ENCODE measurements at places on chromosomes 11 and 22.

- peak; percentile 62 for DNase-seq
Measured at GRCh38 chr11:96126917-96127595, 203.1 kb upstream of the MTMR2 start.

DNA sequence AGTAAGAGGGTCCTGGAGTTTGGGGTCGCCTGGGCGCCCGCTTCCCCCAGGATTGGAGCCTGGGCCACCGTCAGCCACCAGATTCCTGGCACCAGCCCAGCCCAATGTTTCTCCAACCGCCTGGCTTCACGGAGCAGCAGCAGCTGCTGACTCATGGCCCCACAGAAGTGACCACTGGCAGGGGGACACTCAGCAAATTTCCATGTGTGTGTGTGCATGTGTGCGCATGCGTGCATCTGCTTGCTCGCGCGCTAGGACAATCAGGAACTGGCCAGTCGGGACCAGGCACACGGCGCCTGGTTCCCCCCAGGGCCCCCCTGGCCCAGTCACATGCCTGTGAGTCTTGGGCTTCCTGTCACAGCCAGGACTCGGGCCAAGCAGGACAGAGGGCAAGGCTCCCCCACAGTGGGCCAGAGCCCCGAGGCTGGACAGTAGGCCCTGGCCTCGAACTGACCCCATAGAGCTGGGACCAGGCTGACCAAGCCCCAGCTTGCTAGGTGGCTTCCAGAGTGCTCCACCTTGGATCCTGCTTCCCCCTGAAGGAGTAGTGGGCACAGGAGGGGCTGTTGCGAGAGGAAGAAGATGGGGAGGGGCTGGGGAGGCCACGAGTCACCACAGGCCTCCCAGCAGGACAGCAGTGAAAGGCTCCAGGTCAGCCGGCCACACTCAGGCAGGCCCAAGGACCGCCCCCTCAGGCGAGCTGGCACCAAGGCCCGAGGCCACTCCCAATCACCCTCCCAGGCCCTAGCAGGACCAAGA lies 3.2 kb downstream of the CTSD start:
- DNase-seq: peak; percentile 80

GRCh38 chr11:77580712-77581337 lies 8.9 kb upstream of the AQP11 start:
- DNase-seq: no peak

- DNase-seq: no peak
Measured at GRCh38 chr22:37654563-37655251, 3.8 kb upstream of the PDXP start.

DNA sequence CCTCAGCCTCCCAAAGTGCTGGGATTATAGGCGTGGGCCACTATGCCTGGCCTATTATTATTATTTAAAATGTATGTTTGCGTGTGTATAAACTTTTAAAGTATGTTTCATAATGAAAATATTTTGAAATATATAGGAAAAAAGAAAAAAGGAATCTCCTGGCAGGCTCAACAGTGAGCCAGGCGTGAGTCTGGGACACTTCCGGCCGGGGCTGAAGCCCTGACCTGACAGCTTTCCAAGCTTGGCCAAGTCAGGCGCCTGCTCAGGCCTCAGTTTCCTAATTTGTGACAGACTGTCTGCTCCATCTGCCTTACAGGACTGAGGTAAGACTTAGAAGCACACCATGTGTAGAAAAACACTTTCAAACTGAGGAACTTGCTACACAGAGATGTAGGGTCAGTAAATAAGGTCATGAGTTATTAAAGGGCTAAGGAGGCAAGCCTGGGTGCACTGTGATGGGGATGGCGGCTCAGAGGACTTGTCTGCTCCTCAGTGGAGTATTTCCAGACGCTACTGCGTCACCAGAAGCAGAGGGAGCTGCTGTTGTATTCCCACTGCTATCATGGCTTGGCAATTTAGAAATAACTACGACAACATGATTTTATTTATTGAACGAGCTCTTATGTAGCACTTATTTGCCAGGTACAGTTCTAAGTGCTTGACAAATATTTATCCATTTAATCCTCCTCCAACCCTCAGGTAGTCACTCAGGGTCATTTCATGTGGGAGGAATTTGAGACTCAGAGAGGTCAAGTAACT lies 100.1 kb downstream of the PRR5L start:
- no peak for DNase-seq

- DNase-seq: peak; percentile 64
Measured at GRCh38 chr22:27881421-27881820, 37.6 kb downstream of the PITPNB start.

- DNase-seq: no peak
Measured at GRCh38 chr11:17389957-17390649, 1.6 kb upstream of the KCNJ11 start.

- no peak for DNase-seq
Measured at GRCh38 chr22:26264162-26264561, 94.9 kb downstream of the SEZ6L start.

GRCh38 chr22:49212002-49212401 lies 615.7 kb downstream of the BRD1 start:
- DNase-seq: peak; percentile 23
